ENCODE measurements at places on chromosomes 13 and 19.

GRCh38 chr13:20869540-20869939, 33.0 kb downstream of the XPO4 start:
- DNase-seq = no peak

DNA sequence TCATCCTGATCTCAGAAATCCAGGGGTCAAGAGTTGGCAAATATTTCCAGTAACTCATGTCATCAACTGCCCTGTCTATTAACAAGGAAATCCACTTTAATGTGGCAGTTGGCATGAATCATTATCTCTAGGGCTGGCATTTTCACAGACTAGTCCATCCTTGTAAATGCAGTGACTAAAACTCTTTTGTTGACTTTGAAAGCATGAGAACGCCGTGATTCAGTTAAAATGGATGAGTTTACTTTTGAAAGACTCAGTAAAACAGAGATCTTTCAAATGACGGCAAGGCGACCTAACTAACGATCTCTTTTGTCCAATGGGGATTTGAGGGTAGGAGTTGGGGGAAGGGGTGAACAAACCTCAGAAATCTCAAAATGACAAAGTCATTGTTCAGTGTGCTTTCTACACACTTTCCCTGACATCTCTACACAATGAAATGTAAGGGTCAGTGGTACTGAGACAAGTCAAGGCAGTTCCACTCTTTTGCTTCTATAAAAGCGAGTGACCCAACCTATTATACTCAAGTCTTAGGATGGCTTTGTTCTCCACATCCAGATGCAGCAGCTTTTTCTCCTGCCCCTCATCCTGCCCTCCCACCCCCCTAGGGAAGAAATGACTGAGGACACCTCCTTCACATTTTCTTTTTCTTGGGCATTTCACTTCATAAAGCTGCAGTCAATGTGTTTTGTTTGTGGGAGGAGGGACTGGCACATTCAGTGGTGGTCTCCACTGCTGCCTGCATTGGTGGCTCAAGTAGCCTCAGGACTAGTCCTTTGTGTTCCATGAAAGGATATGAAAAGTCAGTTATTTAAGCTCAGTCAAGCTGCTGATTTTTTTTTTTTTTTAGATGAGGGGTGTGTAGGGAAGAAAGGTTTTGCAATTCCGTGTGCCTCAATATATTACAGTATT, 200.5 kb downstream of the ABCC4 start:
- DNase-seq = no peak

GRCh38 chr13:109778102-109778542, 8.3 kb downstream of the IRS2 start:
- DNase-seq = no peak

DNA sequence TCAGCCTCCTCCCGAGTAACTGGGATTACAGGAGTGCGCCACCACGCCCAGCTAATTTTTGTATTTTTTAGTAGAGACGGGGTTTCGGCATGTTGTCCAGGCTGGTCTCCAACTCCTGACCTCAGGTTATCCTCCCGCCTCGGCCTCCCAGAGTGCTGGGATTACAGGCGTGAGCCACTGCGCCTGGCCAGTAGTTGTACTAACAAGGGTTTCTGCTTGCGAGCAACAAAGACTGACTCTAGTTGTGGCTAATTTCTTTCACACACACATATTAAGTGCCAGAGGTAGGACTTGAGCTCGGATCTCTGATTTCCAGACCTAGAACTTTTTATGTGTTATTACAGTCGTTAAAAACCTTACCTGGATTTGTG, 635 bp upstream of the PCCA start:
- no peak for DNase-seq

DNA sequence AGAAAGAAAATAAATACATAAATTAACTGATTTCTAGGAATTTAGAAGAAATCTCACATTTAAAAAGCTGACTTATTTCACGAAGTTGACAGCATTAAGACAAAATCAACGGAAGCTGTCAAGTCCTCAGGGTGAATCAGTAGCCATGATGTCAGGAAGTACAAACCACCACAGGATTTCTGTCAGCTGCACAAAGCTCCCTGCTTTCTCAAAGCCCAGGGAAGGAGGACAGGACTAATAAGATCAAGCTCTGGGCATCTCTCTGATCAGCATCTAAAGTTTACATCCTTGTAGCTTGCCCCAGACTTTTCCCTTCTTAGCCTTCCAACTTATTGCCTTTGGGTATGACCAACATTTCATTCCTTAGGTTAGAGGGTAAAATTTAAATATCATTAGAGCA, 9.4 kb downstream of the DCT start:
- no peak for DNase-seq

- no peak for DNase-seq
These were observed 167.0 kb upstream of the EDNRB start for GRCh38 chr13:78085434-78086225.

GRCh38 chr19:6772028-6772865, at the start of gene VAV1:
TSS of gene VAV1 (plus strand) at chr19:6772708. CDS start at chr19:6772808, 100 bp downstream.
- DNase-seq = peak; percentile 87

DNA sequence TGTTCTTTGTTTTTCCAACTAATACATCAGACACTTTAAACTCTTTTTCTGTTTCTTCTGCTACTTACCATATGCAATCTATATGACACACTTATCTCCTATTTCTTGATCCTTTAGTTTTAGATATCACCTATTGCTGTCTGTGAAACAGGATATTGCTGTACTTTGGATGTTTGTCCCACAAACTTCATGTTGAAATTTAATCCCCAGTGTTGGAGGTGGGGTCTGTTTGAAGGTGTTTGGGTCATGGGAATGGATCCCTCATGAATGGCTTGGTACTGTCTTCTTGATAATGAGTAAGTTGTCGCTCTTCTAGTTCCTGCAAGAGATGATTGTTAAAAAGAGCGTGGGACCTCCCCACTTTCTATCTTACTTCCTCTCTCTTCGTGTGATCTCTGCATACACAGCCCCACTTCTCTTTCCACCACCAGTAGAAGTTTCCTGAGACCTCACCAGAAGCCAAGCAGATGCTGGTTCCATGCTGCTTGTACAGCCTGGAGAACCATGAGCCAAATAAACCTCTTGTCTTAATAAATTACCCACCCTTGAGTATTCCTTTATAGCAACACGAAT, 244.2 kb downstream of the NHLRC3 start:
- DNase-seq = no peak
